ENCODE measurements at places on chromosomes 2 and 18.

DNA sequence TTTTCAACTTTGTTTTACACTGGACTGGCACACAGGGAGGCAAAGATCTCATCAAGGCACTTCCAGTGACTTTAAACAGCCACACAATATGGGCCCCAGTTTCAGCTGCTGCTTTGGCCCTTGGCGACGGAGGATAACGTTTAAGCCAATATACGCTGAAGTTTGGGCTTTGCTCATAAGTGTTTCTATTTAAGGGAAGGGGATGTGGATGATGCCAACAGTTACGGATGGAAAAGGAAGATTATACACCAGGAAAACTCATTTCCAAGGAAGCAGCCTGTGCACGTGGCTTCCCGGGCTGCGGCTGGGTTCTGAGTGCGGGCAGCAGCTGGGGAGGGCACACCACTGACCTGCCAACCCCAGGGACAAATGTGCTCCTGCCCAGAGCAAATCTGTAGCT lies 151.1 kb downstream of the SH3BP4 start:
- DNase-seq, result no peak

- DNase-seq, result no peak
These were observed 464.5 kb upstream of the MYT1L start for GRCh38 chr2:2795438-2796091.

- no peak for DNase-seq
These were observed 980 bp upstream of the PDE6D start for GRCh38 chr2:231781798-231782726.

DNA sequence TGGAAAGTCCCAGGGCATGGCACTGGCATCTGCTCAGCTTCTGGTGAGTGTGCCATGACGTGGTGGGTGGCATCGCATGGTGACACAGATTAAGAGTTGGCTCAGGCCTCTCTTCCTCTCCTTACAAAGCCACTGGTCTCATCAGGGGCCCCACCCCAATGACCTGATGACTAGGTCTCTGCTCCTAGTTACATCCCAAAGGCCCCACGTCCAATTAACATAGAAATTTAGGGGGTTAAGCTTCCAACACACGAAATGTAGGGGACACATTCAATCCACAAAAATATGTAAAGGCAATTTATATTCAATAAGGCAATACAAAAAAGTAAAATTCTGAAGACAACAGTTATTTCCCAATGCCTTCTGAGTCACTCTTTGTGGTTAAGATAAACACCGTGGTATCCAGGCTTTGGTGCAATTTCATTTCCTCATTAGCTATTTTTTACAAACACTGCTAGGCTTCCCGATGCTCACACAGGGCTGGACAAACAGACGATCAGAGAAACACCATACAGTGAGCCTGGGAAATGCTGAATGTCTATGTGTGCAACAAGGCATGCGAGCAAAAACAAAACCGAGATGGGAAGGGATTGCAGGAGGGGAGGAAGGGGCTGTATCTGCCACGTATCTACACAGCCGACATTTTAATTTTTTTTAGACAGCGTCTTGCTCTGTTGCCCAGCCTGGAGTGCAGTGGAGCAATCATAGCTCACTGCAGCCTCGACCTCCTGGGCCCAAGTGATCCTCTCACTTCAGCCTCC lies 67.2 kb downstream of the MBP start:
- peak; percentile 64 for DNase-seq

DNA sequence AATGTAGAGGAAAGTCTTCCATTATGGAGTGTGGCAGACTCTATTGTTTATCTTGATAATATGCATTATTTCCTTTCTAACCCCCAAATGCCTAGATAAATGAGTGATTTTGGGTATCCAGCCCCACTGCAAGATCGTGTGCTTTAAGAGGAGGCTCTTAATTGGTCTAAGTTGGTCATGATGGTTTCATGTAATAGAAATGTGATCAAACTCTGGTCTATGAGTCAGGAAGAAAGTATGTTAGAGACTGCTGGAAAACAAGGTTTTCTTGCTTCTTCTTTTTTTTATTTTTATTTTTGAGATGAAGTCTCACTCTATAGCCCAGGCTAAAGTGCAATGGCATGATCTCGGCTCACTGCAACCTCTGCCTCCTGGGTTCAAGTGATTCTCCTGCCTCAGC lies 344.5 kb upstream of the TNP1 start:
- no peak for DNase-seq

DNA sequence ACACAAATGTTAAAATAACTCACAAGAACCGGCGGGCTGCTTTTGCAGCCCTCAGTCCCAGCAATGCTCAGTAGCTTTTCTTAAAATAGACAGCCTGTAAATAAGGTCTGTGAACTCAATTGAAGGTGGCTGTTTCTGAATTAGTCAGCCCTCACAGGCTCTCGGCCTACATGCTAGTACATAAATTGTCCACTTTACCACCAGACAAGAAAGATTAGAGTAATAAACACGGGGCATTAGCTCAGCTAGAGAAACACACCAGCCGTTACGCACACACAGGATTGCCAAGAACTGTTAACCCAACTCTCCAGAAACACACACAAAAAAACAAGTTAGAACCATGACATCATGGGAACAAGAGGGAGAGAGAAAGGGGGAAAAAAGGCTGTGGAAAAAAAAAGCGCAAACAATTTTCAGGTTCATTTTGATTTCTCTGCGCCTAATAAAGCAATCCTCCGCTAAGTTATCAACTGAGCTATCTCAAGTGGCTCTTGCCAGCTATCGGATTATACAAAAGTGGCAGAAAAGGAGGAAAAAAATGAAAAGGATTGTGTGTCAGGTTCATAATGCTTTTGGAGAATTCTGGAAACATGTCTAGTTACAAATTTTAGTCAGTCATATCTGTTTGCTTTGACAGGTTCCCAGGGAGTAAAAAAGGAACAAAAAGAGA lies 89.1 kb downstream of the ZEB2 start:
- DNase-seq, result no peak

- DNase-seq, result no peak
These were observed 52.1 kb upstream of the ANKRD62 start for GRCh38 chr18:12041561-12041960.

- DNase-seq, result no peak
These were observed 8.8 kb upstream of the CABLES1 start for GRCh38 chr18:23126376-23127056.

DNA sequence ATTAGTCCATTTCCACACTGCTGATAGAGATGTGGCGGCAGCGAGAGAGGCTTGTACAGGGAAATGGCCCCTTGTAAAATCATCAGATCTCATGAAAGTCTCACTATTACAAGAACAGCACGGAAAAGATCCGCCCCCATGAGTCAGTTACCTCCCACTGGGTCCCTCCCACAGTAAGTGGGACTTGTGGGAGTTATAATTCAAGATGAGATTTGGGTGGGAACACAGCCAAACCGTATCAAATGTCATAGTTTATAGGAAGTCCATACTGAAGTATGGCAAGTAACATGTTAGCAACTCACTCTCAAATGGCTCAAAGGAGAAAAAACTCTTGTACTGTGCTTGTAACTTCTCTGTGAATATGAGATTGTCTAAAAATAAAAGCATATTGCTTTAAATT lies 56.1 kb downstream of the FARP2 start:
- DNase-seq, result no peak

DNA sequence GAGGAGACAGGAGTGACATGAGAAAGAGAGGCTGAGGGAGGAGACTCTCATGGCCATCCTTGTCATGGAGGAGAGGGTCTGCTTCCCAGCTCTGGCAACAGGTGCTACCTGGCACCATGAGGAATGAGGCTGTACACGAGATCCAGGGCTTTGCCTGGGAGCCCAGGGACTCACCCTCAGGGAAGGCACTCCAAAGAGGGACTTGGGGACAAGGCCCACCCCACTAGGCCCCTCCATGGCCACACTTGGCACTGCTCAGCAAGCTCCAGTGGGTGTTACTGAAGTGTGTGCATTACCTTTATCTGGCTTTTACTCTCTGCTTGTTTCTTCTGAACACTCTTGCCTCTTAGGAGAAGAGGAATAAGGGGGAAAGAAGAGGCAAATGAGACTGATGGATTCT lies 2.7 kb downstream of the CFAP65 start:
- no peak for DNase-seq

DNA sequence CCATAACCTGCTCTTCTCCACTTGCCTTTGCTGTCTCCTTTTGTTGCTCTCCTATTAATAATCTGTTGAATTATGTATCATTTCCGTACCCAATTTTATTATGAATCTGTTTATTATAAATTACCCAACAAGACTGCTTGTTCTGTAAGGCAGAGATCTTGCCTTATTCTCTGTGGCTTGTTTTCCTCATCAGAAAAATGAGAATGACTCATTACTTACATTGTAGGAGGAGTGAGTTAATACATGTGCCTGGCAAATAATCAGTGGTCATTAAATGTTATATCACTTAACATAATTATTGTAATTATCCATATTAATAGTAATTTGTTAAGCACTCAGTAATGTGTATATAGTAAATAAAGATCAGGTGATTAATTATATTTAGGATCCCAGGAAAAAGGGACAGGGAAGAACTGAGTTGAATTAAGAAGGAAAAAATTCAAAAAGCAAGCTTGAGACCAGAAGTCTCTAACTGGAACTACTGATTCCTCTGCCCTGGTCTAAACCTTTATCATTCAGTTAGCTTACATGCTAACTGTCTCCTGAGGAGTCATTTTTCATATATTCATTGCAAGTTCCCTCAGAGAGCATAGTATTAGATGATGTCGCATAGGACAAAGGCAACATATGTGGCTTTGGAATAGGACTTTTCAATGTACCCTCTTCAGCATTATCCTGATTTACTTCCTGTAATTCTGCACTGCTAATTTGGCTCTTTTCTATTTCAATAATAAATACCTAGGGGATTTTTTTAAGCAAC lies 335.7 kb downstream of the GALNT13 start:
- no peak for DNase-seq

- DNase-seq, result no peak
These were observed 394.5 kb downstream of the DLGAP1 start for GRCh38 chr18:4060427-4061281.

DNA sequence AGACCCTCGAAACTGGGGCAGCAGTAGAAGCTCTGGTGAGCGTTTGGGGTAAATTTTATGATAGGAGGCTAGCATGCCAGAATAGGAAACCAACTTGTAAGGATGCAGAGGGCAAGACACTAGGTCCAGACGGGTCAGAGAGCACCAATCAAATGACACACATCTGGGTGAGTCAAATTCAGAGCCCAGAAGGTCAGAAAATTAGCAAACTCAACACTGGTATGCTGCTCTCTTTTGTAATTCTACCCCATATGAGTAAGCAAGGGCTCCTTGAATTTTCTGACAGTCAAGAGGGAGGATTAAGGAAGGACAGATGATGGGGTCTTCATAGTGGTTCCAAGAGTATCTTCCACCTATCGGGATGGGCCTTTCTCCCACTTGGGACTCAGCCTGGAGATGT lies 209.8 kb downstream of the BCL2 start:
- DNase-seq, result no peak

- DNase-seq, result no peak
These were observed 27.1 kb downstream of the HS1BP3 start for GRCh38 chr2:20623741-20624155.

DNA sequence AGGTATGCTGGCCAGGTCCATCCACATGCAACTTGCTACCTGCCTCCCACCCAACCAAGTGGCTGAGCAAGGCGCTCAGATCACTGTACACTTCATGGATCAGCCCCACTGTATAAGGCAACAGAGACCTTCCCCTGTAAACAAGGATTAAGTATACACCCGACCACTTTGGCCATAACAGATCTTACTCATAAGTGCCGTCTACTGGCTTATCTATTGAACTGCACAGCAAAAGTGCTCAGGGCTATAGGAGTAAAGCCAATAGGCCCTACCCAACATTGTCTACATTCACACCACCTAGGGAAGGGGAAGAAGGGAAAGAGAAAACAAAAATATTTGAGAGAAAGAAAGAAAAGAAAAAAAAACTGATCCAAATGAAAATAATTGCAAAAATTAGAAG lies 663.9 kb upstream of the LRRTM1 start:
- DNase-seq, result no peak

DNA sequence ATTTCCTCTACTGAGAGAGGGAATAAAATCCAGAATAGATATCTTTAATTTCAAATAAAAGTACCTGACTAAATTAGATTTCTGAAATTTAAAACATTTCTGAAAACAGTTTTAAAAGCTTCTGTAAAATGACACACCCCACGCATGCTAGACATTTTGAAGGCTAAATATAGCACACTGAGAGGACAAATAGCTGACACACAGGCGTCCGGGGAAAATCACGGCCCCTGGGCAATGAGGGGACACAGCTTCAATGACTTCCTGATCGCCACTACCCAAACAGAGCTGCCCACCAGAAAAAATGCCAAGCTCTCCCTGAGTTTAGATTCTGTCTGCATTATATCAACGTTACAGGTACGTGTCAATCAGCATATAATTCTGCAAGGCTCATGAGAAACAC lies 10.9 kb downstream of the TBC1D8 start:
- DNase-seq, result no peak

DNA sequence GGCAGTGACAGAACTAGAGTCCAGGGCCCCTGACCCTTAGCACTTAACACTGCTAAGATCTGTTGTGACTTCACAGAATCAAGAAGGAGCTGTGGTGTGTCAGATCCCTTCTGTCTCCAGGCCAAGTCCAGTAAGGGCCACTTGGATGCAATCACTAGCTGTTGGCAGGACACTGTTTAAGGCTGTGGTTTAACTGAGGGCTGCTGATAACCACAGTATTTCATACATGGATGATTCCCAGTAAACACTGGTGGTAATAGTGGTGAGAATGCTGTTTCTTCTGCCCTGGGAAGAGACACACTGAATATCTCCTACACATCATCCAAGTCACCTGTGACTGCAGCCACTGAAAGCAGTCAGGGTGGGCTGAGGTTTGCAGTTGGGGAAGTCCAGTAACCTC lies 77.7 kb upstream of the FBXO11 start:
- no peak for DNase-seq

- peak; percentile 92 for DNase-seq
These were observed 156.5 kb downstream of the TNS1 start for GRCh38 chr2:217846321-217846743.

DNA sequence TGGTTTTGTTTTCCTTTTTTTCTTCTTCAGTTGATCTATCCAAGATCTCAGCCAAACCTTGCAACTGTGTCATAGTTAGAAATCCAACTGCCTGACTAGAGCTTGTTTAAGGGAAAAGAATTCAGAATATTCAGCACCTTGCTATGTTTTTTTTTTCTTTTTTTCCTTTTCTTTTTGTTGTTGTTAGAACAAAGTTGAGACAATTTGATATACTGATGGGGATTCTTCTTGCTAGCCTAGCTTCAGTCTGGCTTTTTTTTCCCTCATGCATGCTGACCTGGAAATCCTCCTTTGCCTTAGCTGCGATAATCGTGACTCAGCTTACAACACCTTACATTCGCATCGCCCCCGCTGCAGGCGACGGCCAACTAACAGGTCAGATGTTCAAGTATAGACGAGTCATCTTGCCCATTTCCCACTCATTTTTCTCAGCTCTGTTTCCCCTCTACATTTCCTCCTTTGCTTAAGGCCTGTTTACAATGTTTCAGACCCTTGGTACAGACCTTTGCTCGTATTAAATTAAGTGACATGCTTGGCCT lies 487.2 kb upstream of the RAB12 start:
- no peak for DNase-seq

DNA sequence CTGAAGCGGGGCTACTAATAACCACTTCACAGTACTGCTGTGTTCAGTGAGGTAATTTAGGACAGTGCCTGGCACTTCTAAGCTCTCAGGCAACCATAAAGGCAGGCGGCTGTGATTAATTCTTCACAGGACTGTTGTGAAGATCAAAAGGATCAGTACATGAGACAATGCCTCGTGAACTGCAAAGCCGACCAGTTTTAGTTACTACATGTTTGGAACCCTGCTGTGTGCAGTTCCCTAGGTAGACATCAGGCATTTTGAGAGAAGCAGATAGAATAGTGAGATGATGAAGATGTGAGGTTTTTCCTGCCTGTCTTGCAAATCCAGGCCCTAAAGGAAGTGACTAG lies 19.1 kb downstream of the EFHD1 start:
- no peak for DNase-seq
